ENCODE measurements at places on chromosomes 3 and 15.

DNA sequence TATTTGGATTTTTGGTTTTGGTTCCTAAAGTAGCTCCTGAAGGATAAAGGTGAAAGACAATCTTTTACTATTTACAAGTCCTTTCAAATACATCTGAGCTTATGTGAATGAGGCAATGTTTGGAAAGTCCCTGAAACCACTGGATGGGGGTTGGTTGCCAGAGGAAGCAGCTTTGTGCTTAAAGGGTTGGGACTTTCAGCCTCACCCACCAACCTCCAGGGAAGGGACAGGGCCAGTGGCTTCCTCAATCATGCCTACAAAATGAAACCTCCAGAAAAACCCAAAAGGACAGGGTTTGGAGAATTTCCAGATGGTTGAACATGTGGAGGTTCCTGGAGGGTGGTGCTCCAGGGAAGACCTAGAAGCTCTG is 20.9 kb upstream of the ABHD17C start:
- DNase-seq, result no peak

DNA sequence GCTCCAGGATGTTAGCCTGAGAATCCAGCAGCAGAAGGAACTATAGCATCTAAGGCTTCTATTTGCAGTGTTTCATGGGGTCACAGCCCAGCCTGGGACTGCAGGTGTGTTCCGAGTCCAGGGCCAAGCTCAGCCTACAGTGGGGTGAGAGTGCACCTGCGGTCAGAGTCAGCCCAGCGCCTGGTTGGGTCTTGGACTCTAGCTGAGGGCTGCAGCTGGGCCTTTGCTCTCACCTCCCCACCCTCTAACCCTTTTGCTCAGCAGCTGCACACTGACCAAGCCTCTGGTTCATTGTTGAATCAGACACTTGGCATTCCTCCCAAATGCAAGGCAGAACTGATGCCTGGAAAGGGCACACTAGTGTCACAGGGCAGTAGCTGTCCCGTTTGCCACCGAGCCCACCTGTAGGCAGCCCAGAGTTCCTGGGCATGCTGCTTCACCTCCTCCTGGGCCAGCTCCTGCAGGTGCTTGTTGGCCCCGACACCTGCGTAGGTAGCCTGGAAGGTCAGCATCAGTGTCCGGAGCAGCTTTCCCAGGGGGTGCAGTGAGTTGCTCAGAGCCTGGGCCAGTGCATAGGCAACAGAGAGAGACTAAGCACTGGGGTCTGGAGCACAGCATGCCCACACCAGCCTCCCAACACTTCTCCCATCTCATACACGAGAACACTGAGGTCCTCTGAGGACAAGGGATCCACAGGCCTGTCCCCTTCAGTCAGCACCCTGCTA is 17.5 kb downstream of the ALS2CL start:
- DNase-seq, result no peak

DNA sequence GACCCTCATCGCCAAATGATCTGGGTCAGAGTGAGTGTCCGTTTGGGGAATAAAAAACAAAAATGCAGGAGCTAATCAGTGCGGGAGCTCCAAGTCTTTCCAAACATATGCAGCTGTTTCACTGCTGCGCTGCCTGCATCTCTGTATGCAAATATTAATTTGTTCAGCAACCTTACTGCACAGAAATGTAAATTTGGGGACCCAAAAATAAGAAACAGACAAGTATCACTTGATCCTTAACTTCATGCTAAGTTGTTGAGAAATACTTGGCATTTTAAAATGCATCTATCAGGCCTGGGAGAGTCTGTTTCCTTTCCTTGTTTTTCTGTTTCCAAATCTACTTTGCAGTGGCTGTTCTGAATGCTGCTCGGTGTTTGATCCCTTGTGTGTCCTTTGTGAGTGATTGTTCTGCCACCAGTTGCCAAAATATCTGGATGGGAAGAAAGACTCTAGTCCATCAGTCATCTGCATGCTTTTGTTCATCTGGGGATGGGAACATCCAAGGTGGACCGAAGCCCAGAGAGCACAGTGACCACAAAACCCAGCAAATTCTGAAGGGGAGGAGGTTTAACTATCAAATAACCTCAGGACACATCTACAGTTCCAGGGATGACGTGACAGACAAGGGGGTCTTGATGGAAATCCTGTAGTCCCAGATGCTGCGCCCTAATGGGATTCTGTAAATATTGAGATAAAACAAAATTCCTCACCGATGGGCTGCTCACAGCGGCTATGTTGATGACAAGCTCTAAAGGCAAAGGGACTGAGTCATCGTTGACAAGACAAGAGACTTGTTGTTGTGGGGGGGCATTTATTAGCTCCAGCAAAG is 199.5 kb upstream of the WNT5A start:
- peak; percentile 67 for DNase-seq

DNA sequence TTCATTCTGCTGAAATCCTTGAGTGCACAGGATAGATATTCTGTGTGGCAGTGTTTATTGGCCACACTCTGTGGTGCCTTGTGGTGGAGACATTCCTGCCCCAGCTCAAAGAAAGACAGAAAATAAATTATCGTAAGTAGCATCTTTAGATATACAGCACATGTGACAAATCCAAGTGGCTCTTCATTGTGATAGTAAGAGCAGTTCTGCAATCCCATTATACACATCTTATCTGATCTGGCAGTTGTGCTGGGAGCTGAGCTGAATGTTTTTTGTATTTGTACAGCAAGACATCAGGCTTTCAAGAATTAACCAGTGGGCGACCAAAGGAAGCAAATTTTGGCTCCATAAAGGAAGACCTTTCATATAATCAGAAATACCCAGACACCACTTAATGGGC is 235.3 kb upstream of the MRPL3 start:
- no peak for DNase-seq

- DNase-seq, result no peak
Observed at GRCh38 chr15:80324545-80325080, 72.6 kb upstream of the CTXND1 start.

DNA sequence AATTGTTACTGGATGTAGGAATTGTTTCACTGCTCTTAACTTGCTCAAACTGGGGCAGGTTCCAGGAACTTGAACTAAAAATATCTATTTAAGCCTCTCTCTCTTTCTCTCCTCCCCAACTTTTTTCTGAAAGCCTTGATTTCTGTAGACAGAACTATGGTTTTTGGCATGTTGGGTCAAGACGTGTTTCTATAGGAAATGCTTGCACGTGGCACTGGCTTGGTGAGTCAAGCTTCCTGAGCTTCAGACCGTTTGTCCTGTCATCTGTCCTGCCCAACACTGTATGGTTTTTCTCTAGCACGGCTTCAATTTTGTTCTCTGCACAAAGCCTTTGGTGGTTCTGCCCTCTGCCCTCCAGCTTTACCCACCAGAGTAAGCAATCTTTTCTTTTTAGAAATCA is 13.5 kb downstream of the EAF1 start:
- DNase-seq, result no peak

GRCh38 chr3:122973893-122974615 is 53.5 kb downstream of the SEMA5B start:
- DNase-seq, result no peak

GRCh38 chr3:134922866-134923265 is 127.8 kb downstream of the EPHB1 start:
- DNase-seq, result no peak

GRCh38 chr15:66785637-66786036 is 83.6 kb downstream of the SMAD6 start:
- DNase-seq, result peak; percentile 93

DNA sequence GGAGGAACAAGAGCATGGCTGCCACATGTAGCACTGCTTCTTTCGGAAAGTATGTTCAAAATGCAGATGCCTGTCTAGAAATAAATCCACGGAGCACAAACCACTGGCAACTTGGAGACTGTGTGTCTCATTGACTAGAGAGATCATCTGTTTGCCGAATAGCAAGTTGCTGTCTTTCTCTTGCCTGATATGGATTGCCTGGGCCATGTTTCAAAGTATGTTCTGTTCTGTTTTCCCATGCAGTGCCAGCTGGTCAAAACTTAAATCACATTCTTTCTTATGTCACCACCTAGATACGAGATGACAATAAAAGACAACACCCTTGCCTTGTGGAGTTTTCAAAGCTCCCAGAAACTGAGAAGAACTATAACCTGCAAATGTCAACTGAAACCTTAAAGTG is 318.9 kb downstream of the RYR3 start:
- no peak for DNase-seq

GRCh38 chr3:172012775-172013174 is 26.6 kb upstream of the FNDC3B start:
- DNase-seq, result no peak

GRCh38 chr15:76575679-76576078 is 239.1 kb downstream of the ISL2 start:
- no peak for DNase-seq

DNA sequence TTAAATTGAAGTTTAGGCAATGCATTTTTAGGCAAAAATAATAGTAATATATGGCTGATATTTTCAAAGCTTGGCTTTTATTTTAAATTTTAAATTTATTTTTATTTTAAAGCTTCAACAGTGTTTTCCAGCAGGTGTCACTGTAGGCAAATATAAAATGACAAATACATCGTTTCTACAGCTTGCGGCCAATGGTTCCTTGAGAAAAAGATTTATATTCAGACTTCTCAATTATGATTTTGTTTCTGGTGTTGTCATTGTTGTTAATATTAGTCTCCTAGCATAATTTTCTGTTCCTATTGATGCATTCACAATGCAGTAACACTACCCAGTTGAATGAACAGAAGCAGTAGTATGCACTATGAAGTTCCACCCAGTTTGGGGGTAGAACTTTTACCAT is 220.7 kb upstream of the DNAJC19 start:
- DNase-seq, result peak; percentile 23

DNA sequence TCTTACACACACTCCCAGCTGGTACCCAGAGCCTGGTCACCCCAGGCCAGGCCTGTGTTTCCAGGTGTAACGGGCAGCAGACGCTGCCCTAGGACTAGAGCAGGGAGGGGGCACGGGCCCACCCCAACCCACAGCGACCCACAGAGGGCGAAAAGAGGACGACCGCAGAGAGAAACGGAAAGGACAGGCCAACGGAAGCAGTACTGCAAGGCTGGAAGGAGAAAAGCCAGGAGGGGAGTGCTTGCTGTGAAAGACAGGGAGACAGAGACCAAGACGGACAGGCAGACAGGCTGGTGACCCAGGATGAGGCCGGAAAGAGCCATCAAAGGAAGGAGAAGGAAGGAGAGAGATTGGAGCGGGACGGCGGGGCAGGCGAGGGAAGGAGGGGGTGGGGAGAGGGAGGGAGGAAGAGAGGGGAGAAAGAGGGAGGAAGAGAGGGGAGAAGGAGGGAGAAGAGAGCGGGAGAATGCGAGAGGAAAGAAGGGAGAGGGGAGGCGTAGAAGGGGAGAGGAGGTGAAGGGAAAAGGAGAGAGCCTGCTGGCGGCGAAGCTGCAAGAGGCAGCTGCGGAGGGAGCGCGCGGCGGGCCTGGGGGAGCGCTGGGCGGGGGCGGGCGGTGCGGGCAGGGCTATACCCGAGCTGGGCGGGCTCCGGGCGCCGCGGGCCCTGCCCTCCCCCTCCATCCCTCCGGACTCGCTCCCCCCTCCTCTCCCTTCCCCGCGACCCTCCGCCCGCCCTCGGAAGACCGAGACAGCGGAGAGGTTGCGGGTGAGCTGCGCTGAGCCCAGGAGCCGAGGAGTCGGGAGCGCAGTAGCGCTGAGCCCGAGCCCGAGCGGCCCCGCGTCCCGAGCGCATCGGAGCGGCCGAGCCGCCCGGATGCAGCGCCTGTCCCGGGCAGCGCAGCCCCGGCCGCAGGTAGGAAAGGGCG is at the start of gene SLC6A1:
Gene SLC6A1, plus strand, starts transcription at position 732 of the 926 bp plus-strand sequence. CDS start 24,464 bp downstream, outside the sequence.
- DNase-seq, result peak; percentile 18

DNA sequence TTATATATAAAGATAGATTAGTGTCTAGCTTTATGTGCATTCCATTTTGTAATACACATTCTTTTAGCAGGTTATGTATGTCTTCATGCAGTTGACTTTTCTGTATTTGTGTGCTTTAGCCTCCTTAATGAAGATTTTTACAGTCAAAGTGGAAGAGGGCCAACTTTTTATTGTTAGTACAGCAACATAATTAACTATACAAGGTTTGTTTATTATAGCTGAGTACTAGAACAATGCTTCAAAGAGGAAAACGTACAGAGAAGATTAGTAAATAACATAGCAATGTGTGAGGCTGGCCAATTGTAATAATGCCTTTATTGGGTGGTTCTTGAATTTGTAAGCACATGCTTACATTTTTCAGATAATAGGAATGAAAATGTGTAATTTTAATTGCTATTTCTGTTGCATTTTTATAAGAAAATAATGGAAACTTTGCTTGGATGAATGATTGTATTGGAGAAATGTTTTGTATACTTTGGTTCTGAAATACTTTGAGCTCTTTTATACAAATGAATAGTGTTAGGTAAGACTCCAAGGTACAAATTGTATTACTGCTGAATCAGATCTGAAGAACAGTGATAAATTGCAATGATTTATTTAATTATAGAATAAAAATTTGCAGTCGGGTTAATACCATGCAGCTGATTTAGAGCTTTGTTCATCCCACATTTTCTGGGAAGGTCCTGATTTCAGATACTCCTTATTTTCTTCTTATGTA is 41.4 kb downstream of the UBE2E2 start:
- no peak for DNase-seq

- DNase-seq, result no peak
Observed at GRCh38 chr15:29687939-29688505, 134.2 kb downstream of the TJP1 start.

DNA sequence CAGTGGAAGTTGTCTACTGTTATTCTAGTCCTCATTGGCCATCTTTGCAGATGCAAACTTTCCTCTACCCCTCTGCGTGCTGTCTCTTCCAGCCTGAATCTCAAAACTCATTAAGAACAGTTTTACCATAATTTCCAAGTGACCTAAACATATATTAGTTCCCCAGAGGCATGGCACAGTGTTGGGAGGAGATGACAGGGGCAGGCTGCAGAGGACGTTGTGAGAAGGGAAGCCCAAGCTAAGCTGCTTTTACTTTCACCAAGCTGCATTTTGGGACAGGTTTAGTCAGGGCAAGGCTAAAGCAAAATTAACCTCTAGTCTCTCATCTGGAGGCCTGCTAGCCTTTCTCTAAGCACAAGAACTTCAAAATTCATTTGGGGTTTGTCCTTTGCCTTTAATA is 318.6 kb upstream of the SATB1 start:
- DNase-seq, result no peak

DNA sequence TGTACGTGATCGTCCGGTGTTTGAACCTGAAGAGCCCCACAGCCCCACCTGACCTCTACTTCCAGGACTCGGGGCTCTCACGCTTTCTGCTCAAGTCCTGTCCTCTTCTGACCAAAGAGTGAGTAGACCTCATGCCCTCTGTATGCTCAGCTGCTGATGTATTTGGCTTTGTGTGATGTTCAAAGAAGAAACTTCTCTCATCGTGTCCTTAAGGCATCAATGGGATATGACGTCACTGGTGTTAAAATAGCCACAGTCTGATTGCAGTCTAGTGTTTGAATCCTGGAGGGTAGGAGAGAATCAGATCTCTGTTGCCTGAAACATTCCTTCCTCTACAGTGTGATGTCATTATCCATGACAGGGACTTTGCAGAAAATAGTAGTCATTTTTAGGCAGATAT is 28.1 kb downstream of the ABHD2 start:
- peak; percentile 55 for DNase-seq

DNA sequence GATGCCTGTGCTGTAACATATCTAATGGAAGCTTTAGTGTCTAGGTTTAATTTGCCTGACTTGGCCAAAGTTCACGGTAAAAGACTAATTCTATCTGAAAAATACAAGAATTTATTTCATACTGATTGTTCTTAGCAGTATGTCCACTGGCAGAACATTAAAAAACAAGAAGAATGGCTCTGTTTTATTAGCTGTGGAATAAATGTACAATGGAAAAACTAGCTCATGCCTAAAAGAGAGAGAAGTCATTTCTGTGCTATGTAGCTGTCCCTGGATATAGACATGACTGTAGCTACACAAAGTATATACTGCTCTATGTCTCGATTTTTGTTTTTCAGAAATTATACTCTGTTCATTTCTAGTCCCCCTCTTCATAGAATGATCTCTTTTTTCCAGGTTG is 13.9 kb upstream of the VGLL3 start:
- no peak for DNase-seq
